Renal cortex interstitium (tissue), 15 donors: ENCODE measurements at places on chromosomes 3 and 15. TPM values are rescaled to one million over a fixed set of nuclear protein-coding genes. Genes with fewer than 3 reads are reported as not detected.

- no peak for DNase-seq
Measured at GRCh38 chr3:127819086-127819485, 3.2 kb downstream of the MGLL start.

DNA sequence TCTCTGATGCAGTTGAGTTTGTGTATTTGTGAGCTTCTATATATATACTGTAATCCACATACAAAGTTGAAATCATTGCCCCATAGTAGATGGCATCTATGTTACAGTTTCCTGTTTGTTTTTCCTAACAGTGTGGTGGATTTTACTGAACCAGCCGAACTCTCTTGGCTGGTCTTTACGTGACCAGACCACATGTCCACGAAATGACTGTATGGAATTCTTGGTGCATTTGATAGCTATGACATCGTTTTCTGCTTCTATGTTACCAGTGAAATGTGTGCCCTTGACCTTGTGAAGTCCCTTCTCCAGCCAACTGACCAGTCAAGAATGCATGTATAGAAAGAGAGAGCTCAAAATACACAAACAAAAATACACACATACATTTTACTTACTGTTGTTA is 1.8 kb downstream of the KCNMB2 start:
- DNase-seq, result no peak

GRCh38 chr3:16211176-16211904 is 36.9 kb downstream of the GALNT15 start:
- DNase-seq, result no peak

GRCh38 chr15:76932135-76932966 is 802 bp downstream of the RCN2 start:
- DNase-seq, result no peak

- DNase-seq, result no peak
Measured at GRCh38 chr3:179414804-179415203, 36.5 kb downstream of the GNB4 start.

The HIGD2B gene
- polyA plus RNA-seq, result not detected

- no peak for DNase-seq
Measured at GRCh38 chr3:124877674-124878073, 9.5 kb downstream of the ITGB5 start.

DNA sequence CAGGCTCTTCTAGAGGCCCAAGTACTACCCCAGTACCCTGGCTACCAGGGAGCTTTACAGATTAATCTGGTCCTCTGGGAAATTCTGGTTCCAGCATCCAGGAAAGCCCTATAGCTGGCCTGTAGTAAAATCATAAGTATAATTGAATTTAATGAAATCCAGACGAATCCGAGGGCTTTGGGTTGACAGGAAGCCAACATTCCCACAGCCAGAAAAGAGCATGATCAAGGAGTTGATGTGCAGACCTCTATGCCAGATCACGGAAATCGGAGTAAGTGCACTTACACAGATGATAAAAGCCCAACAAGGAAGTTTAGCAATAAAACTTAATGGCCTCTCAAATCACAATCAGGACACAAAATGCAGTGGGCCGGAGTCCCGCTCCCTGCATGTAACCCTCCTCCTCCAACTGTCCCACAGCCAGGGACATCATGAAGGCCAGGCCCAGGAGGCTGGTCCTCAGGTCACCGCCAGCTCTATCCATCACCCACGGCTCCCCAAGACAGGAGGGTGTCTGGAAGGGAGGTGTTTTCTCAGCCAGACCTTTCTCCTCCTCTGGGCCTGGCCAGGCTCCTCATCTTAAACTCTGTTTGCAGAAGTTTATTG is 62.8 kb upstream of the SEC22A start:
- no peak for DNase-seq

- no peak for DNase-seq
Measured at GRCh38 chr3:29004885-29005599, 275.8 kb upstream of the RBMS3 start.

DNA sequence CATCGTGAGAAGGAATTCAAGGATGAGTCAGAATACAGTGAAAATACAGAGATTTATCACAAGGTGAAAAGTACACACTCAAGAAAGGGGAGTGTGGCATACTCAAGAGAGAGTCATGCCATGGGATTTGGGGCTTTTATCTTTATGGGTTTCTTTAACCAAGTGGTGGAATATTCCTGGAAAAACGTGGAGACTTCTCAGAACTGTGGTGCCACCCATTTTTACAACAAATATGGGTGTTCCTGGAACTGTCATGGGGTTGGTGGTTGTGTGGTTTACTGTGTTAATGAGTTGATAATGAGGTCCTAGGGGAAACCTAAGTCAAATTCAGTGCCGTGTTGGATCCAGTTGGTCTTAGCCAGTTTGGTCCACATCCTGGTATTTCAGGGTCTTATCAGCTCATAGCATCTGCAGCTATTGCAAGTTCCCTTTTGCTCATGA is 497.2 kb downstream of the GABRG3 start:
- DNase-seq, result no peak

DNA sequence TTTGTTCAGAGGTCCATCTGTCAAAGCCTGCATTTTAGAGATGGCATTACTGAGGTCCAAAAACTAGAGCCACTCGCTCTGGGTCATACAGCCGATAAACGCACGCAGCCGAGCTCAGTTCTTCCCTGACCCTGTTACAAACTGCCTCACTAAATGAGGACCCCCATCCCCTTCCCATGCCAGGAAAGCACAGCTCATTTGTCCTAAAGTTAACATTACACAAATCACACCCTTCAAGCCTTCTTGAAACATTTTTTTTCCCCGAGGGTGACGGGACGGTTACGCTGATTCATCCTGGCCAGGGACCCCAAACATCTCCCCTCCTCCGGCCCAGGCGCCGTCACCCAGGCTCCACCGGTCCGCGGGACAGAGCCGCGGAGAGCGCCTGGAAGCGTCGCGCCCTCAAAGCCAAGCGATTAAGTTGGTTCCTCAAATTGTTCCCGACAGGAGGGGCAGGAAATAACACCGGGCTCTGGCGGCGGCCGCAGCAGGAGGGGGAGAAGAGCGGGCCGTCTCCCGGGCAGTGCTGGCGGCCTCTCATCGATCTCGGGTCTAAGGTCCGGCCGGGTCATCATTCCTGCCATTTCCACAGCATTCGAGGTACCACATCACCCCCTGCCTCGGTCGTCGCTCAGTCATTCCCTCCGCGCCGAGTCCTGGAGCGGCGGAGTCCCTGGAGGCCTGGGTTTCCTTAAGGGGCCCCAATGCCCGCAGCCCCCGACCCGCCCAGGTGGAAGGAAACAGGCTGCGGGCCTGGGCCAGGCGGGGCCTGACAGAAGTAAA is 619 bp upstream of the CMTM8 start:
- DNase-seq, result no peak

DNA sequence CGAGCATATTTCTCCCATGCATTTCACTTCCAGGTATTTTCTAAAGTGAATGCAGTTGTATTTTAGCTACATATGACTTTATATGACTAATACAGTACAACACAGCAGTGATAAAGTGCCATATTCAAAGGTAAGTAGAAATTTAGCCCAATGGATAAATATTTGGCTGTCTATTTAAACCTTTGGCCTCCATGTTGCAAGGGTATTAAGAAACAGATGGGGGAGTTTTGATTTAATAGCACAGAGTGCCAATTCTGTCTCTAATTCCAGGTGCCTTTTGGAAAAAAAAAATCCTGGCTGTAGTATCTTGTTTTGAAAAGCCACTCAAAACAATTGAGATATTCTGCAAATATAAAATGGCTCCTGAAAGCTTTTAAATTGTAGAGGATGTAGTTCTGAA is 44.9 kb upstream of the SGO1 start:
- no peak for DNase-seq

DNA sequence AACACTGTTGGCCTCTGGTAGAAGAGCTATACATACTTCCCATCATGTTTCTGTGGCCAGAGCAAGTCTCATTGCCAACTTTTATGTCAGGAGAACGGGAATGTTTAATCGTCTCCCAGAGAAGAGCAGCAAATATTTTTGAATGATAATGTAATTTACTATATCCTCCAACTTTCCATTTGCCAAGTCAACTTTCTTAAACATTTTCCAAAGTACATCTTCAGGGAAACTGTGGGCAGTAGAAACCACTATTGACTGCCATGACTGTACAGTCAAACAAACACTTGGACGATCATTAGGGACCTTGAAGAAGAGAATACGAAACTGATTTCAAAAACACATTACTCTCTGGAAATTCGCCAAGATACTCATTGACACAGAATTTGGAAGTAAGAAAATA is 201.5 kb downstream of the GABRB3 start:
- DNase-seq, result no peak

GRCh38 chr15:41655716-41656115 is 4.5 kb upstream of the MGA start:
- no peak for DNase-seq

DNA sequence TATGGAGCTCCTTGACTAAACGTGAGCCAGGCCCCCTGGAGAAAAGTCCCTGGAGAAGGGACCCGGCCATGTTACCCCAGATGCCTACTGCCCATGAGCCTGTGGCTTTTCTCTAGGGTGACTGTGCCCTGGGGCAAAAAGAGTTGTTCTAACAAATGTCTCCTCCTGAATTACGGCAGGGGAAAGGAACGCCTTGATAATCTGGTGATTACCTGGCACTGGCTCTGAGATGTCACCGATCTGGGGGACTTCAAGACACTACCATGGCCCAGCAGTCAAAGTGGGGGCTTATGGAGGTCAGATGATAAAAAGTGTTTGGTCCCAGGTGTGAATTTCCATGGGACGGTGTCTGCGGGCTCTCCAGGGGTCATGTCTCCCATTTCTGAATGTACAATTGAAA is 140.7 kb downstream of the KLF13 start:
- no peak for DNase-seq

The HTR3D gene
- polyA plus RNA-seq, result not detected

DNA sequence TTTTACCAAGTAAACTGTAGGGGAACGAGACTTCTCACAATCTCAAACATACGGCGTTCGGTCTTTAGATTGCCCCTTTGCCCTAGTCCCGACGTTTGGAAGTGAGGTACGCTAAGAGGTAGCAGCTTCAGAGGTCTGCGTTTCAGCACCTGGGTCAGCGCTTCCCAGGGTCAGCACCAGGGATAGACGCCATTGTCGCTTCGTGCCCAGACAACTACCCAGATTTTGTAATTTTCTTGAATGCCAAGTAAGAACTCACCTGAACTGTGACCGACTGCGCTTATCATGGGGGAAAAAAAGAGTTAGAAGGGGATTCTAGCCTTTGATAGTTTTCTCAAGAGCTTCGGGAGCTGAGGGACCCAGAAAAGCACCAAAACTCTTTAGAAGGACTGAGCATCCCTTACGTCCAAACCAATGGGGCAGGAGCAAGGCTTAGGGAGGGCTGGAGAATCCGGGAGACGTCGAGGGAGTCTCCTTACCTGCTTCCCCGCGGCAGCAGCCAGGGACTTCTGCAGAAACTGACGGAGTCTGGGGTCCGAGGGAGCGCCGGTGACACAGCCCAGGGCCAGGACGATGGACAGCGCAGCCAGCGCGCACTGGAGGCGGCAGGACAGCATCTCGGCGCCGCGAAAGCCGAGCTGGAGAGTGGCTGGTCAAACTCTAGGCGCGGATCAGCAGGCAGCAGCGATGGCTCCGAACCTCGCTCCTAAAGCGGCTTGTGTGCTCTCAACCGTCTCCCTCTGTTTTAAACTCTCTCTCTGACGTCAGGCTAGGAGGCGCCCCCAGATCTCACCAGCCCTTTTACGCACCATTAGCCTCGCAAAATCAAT is at the start of gene SST:
SST (minus strand) TSS at position 720 of the 830 bp plus-strand sequence; CDS start at position 617, 103 bp downstream.
- peak; percentile 74 for DNase-seq

GRCh38 chr3:178537122-178537705 is 978 bp downstream of the KCNMB2 start:
- DNase-seq, result no peak

GRCh38 chr3:98038876-98039275 is 3.8 kb upstream of the GABRR3 start:
- DNase-seq, result no peak

GRCh38 chr15:93982226-93982727 is 249.1 kb upstream of the MCTP2 start:
- DNase-seq, result peak; percentile 22

The CLDN16 gene
- polyA plus RNA-seq, result 35.9 TPM

- no peak for DNase-seq
Measured at GRCh38 chr15:73398861-73399260, 30.1 kb upstream of the HCN4 start.

DNA sequence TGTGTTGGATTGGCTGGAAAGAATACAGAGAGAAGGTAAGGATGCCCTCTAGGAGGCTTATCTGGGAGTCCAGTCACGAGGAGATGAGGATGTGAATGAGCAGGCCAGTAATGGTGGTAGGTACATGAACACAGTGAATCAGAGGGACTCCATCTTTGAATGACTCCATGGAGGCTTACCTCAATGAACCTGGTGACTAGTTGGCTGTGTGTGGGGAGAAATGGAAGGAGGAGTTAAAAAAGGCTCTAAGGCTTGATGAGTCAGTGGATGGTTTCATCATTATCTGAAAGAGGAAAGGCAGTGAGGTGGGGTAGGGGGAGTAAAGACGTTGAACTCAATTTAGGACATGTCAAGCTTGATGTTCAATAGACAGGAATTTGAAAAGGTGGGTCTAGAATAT is 61.1 kb downstream of the KCNAB1 start:
- no peak for DNase-seq

DNA sequence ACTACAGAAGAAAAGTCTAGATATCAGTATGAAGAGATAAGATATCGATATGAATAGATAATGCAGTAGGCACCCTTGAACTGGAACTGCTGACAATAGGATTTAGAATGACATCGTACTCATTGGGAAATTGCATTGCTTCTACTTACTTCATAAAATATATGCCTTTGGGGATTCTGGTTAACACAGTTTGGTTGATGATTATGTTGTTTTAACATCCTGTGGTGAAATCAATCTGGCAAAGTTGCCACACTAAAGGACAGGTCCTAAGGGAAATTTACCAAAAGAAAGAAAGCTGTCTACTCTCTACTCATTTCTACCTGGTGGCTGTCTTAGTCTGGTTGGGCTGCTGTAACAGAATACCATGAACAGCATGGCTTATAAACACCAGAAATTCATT is 417.4 kb upstream of the DPH6 start:
- no peak for DNase-seq

GRCh38 chr15:91075739-91076138 is 24.3 kb upstream of the SV2B start:
- DNase-seq, result no peak

GRCh38 chr3:146577662-146578061 is 27.5 kb downstream of the PLSCR5 start:
- peak; percentile 42 for DNase-seq

The AADACL2 gene
- not detected for polyA plus RNA-seq

The KBTBD13 gene
- 0.12 TPM for polyA plus RNA-seq

The PDZRN3 gene
- polyA plus RNA-seq, result 46.5 TPM

DNA sequence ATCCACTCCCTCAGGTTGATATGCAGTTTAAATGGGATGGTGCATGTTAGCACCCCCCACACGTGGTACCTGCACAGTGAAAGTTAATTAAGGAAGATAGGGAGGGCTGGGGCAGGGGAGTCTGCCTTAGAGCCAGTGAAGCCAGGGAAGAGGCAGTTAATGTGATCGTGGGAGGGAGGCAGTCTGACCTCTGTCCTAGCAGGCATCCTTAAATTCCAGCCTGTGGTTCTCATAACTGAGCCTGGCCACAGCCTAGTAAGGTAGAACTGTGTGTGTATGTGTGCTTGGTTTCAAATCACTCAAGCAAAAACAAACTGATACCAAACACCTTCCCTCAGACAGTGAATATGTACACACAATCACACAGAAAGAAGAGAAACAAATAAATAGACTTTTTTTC is 319.1 kb upstream of the TLE3 start:
- DNase-seq, result no peak

The ANXA2 gene
- polyA plus RNA-seq, result 550 TPM

The SSR3 gene
- 131 TPM for polyA plus RNA-seq

The FXR1 gene
- 216 TPM for polyA plus RNA-seq
